Stimulated activated CD8-positive, alpha-beta memory T cell treated with anti-CD3 and anti-CD28 coated beads, Interleukin-7, amount 100 ng/mL, for 1 hour (primary cell): ENCODE measurements at places on chromosomes 4 and X.

DNA sequence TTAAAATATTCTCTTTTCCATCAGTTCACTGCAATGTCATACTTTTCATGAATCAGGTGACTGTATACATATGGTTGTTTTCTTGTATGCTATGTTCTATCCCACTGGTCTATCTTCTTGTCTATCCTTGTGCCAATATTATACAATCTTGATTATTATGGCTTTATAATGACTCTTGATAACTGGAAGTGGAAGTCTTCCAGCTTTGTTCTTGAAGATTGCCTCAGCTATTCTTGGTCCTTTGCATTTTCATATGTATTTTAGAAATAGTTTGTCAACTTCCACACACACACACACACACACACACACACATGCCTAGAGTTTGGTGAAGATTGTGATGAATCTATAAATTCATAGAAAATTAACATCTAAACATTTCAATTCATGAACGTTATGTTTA lies 67.9 kb downstream of the SHROOM3 start:
- DNase-seq = no peak

DNA sequence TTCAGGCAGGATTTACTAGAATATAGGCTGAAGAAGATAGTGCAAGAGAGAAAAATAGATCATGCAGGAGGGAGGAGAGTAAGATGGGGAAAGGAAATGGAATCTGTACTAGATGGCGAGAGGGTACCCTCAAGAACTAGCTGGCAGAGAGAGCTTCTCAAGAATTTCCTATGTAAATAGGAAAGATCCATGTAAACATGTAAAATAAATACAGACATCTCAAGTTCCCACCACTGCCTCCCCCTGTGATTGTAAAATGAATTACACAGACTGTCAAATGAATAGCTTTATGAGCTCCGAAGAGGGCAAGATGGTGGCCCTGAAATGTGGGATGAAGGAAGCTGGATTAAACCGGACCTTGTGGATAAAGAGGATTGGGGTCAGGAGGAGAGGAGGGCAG lies 178.0 kb downstream of the PALLD start:
- DNase-seq = no peak

DNA sequence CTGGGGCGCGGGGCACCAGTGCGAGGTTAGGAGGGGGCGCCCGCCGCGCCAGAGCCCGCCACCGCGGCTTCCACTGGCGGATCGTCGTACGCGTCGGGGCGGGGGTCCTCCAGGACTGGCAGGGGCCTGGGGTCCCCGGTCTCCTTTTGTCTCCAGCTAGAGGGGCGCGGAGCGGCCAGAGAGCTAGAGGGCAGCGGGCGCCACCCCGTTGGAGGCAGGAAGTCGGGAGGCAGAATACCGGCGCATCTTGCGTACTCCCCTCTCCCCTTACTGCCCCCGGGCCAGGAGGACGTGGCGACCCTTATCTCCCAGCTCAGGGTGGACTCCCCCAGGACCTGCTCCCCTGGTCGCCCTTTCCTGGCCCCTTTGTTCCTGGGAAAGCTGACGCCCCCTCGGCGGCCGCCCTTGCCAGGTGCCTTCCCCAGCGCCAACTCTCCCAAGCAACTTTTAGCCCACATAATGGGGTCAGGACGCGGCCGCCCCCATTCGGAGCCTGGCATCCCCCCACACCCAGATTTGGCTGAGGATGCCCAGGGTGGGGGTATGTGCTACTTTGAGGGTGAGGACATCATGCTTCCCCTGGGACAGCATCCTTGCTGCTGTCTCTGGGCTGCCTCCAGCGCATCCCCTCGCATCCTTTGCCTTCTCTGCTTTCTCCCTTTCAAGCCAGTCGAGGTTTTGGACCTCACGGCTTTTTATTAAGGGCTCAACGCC lies 933 bp downstream of the CNKSR2 start:
- no peak for DNase-seq

DNA sequence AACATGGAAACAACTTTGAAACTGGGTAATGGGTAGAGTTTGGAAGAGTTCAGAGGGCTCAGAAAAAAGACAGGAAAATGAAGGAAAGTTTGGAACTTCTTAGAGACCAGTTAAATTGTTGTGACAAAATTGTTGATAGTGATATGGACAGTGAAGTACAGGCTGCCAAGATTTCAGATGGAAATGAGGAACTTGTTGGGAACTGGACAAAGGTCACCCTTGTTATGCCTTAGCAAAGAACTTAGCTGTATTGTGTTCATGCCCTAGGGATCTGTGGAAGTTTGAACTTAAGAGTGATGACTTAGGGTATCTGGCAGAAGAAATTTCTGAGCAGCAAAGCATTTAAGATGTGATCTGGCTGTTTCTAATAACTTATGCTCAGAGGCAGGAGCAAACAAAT lies 5.1 kb upstream of the ARL13A start:
- no peak for DNase-seq

GRCh38 chr4:1760521-1761071 lies 32.5 kb upstream of the FGFR3 start:
- no peak for DNase-seq

GRCh38 chr4:15007201-15007600 lies 4.9 kb downstream of the CPEB2 start:
- DNase-seq = no peak

GRCh38 chr4:132646186-132646585 lies 502.9 kb upstream of the PCDH10 start:
- DNase-seq = no peak

- DNase-seq = no peak
These were observed 134.3 kb downstream of the MID1IP1 start for GRCh38 chrX:38935561-38935960.
